Astrocyte of the cerebellum (primary cell): ENCODE measurements at places on chromosomes 7 and 10.
A peak's percentile ranks its signal among the peaks of the same experiment; 100 is the strongest.

DNA sequence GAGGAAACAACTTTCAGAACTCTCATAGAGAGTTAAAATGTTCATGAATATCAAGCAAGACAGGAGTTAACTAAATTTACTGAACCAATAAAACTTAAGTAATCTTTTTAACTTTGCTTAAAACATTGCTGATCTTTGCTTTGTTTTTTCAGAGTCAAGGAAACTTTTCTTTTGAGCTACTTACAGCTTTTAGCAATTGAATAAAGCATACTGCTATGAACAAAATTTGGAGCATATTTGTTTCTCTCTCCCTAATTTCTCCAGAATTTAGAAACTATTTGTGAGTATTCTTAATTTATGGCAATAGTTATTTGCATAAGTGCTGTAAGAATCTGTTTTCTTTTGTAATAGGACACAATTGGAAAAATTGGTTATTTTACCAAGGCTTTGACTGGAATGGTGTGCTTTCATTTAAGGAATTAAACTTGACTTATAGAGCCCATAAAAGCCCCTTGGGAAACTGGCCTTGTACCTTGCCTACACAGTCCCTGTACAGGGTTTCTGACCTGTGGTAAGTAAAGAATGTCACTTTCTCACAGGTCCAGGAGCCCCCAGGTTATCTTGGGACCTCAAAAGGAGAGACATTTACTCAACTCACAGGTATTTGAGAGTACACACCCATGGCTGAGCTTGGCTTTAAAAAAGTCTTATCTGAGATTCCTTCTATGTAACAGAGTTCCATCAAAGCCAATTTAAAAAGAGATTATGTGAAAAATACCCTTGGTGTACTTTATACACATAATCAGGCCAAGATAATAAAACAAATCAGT lies 23.3 kb upstream of the KIAA1549 start:
- DNase-seq, result no peak

GRCh38 chr7:30726296-30727006 lies 25.5 kb upstream of the INMT start:
- no peak for DNase-seq

DNA sequence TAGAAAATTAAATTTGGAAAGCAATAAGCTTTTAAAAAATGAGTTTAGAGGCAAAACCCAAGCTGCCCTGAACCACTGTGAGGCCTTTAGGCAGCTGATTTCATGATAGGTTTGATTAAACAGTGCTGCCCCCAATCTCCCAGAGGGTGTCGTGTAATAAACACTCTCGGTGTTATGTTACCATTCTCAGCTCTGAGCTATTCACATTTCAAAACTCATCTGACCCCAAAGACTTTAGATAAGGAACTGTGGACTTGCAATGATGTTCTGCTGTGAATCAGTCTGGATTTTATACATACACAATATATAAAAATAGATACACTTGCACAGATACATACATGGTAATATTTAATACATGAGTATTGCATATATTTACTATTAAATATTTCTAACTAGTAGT lies 120.4 kb downstream of the MALRD1 start:
- no peak for DNase-seq

GRCh38 chr10:23195846-23196600 lies 3.9 kb downstream of the PTF1A start:
- DNase-seq, result no peak

DNA sequence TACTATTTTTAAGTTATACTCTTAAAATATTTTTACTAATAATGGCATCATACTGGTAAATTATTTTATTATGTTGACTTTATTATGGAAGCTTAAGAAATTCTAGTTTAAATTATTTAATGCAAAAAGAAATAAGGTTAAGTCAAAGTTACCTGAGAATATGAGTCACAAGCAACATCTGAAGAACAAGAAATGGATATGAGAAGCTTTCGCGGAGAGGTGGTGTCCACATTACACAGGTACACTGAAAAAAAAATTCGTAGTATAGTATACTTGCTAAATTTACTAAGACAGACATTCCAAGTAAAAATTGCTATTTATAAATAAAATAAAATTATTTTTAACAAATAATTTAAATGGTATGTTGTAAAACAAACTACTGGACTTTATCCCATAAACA lies 143.8 kb downstream of the AVL9 start:
- DNase-seq, result no peak

- peak; percentile 68 for DNase-seq
These were observed 72.4 kb upstream of the PDE1C start for GRCh38 chr7:32142649-32143048.

DNA sequence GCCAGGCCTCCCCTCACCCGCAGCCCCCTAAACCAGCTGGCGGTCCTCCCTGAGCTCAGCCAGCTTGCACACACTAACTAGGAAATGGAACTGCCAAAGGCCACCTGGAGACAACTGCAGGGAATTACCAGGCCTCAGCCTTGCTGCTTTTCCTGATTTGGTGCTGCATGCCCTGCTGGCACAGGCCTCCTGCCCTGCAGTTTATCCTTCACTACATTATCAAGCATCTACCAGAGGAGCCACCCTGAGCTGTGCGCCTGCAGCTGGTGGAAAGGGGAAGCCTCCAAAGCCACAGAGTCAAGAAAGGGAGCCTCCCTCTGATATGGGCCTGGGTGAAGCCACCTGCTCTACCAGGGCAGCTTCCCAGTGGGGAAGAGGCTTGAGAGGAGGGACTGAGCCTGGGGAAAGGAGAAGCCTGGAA lies 139.8 kb downstream of the GRID1 start:
- DNase-seq, result no peak

DNA sequence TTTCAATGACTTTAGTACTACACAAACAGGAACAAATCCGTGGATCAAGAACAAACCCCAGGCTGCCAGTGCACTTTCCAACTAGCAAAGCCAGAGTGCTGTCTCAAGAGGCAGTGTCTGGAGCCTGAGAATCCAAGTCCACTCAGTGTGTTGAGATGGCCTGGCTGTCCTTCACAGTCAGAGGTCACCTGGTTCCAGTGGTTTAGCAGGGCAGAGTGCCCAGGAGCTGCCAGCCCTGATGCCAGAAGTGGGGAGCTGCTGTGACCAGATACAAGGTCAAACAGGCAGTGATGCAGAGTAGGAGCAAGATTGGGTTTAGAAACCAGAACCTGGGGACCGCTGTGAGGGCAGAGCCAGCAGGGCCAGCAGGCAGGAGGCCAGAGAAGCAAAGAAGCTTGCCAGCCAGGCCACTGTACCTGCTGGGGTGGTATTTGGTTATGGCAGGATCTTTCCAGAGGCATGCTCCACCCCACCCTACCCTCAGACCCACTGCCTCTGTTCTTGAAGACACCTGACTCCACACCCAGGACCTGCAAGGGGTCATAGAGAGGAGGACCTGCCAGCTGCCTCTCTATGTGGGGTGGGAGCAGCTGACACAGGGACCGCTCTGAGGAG lies 35.6 kb upstream of the C10orf90 start:
- no peak for DNase-seq

GRCh38 chr7:57646901-57647246 lies 196.9 kb downstream of the ZNF716 start:
- DNase-seq, result no peak
